Natural killer cell treated with Interleukin-12 subunit alpha and Interleukin-12 subunit beta and Interleukin-15 and Interleukin-18, amount 100 ng/mL, for 72 hours (primary cell): ENCODE measurements at places on chromosomes 13 and 19.

DNA sequence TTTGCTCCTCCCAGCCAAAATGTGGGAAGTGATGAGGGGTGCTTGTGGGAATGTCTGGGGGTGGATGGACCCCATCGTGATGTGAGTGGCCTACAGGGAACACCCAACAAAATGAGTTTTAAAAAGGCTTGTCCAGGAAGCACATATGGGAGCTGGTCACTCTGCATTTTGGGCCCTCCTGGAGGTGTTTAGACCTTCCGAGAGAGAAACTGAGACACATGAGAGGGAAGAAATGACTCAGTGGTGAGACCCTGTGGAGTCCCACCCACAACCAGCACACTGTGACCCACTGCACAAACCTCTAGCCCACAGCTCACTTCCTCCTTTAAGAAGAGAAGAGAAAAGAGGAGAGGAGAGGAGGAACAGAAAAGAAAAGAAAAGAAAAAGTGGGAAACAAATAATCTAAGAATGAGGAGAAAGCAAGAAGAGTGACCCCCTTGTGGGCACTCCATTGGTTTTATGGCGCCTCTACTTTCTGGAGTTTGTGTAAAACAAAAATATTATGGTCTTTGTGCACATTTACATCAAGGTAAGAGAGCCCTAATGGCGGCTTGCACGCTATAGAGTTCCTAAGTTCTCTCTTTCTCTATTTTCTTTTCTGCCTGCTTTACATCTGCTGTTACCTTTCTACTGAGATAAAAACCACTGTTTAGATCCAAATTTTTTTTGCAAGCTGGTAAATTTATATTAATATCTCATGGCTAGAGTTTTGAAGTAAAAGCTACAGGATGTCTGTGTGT, 13.3 kb upstream of the LILRB1 start:
- DNase-seq, result no peak

DNA sequence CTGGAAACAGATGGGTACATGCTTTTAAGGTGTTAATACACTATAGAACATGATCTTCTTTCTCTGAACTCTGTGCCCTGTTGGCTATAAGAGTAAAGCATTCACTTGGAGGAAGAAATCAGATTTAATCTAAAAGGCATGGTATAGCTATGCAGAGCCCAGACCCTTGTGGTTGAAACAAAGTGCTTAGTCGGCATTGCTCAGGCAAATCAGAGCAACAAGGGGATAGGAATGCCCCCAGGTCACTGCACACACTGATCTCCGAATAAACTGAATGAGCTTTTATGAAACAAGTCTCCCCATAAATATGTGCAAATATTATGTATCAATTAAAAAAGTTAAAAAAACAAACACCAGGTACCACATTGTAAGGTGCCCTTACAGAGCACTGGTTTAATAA, 52.0 kb upstream of the RGCC start:
- DNase-seq, result no peak

GRCh38 chr13:44969551-44970484, 19.5 kb downstream of the NUFIP1 start:
- DNase-seq, result no peak

DNA sequence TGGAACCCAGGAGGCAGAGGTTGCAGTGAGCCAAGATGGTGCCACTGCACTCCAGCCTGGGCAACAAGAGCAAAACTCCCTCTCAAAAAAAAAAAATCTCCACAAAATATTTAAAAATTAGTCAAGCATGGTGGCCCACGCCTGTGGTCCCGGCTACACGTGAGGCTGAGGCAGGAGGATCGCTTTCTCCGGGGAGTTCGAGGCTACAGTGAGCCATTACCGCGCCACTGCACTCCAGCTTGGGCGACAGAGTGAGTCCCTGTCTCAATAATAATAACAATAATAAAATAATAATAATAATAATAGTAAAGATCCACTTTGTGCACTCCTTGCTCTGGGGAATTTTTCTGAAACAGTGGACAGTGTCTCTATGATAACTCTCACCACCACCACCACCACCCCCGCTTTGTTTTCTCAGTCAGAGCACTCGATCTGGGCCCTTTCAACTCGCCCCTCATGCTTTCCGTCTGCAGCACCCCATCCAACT, 8.7 kb downstream of the NAPSA start:
- DNase-seq, result no peak

- peak; percentile 35 for DNase-seq
These were observed 16.9 kb downstream of the TJP3 start for GRCh38 chr19:3725121-3725520.

DNA sequence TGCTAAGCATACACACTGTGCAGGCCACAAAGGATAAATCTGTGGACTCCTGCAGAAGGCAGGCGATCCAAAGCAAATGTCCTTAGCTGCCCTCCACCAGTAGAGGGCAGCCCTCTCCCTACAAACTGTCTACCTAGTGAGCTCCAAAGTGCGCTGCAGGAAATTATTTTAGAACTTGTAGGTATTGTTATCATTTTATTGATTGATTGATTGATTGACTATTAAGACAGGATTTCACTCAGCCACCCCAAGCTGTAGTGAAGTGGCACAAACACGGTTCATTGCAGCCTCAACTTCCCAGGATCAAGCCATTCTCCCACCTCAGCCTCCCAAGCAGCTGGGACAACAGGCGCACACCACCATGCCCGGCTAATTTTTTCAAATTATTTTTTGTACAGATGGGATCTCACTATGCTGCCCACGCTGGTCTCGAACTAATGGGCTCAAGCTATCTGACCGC, 37.3 kb downstream of the RNF6 start:
- DNase-seq, result peak; percentile 77

- peak; percentile 70 for DNase-seq
These were observed 561 bp upstream of the GJA3 start for GRCh38 chr13:20161275-20161950.

DNA sequence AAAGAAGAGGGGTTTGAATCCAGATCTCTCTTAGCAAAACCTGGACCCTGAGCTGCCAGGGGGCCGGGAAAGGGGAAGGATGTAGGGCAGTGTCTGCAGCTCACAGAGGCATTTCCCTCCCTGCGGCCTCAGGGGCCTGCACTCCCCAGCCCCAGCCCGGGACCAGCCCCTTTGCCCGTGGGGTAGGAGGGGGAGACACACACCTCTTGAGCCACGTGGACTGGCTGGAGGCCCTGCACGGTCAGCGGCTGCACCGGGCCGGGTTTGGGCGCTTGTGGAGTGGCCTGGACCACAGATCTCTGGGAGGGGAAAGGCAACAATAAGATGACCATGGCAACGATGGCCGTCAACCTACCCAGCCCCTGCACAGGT, 26.9 kb downstream of the RFX1 start:
- DNase-seq, result no peak

- no peak for DNase-seq
These were observed 16.6 kb upstream of the GATAD2A start for GRCh38 chr19:19388568-19389555.
